ENCODE measurements at places on chromosomes 6 and 20.

- no peak for DNase-seq
Observed at GRCh38 chr20:62539198-62540045, 63.6 kb upstream of the GATA5 start.

- DNase-seq: no peak
Observed at GRCh38 chr6:41164551-41165120, 1.7 kb upstream of the TREM2 start.

GRCh38 chr6:33622456-33623431, 1.6 kb downstream of the ITPR3 start:
- DNase-seq: no peak

DNA sequence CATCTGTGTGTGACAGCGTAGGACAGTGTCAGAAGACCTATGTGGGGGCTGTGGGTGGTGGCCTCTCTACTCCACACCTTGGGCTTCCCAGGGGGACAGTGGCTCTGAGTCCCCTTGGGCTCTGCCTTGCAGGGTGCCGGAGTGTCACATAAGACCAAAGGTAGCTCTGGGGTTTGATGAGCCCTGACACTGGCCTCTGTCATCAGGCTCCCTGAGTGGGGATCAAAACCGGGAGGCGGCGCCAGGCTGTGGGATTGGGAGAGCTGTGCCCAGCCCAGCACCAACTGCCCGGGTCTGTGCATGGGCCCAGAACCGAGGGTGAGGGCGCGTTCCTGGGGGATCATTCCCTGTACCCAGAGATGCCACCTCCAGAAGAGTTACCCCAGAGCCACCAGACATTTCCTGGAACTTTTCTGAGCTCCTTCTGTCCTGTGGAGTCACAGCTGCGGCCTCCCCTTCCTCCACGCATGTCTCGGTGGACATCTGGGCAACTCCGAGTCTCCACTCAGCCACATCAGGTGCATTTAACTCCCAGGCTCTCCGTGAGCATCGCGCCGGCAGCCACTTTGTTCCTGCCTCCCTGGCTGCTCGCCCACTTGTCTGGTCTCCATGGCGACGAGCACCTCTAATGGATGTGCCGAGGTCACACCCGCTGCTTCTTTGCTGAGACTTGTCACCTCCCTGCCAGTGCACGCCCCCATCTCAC, 94.7 kb downstream of the TMEM242 start:
- no peak for DNase-seq

DNA sequence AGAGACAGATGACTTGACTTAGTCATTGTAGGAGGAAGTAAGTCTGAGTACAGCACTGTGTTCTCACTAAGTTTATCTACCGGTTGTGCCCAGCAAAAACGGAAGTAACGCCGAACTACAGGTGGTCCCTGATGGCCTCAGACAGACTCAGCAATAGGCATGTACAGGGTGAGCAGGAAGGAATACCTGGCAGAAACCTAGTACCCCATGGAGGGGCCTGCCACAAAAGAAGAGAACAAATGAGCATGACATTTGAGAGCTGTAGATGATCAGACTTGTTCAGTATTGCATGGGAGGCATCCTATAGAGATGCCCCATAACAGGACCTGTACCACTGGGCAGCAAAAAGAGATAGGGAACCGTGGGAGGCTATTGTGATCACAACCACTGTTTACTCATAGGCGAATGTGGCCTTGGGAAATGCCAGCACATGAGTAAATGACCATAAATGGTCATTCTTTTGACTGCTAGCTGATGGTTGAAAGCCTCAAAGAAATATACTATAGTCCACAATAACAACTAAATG, 106.4 kb upstream of the TAB2 start:
- DNase-seq: no peak

DNA sequence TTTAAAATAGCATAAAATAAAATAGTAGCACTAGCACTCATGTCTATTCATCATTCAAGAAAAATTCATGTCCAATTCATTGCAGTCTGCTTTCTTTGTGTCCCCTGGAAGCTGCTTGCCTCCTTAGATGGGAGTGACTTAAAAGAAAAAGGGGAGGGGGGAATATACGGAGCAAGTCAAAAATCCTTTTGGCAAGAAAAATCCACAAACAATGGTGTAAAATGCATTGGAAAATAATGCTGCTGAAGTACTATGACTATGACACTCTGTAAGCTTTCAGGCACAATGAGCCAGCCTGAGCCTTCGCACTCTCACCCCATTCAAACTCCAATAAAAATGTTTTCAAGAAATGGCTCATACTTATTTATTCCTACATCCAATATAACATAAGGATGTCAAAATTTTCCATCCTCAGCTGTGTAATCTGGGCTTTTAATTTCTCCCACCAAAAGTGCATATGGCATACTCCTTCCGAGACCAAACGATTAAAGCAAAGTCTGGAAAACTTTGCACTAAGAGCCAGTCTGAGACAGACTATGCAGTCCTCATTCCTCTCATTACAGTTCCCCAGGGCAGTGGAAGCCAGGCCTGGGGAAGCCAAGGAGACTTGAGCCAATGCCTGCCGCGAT, 790 bp downstream of the NEDD9 start:
- no peak for DNase-seq

- no peak for DNase-seq
Observed at GRCh38 chr6:111789598-111789997, 83.7 kb downstream of the FYN start.

GRCh38 chr6:76803038-76803580, 660.2 kb downstream of the HTR1B start:
- DNase-seq: no peak
